Esophagus squamous epithelium (tissue), 5 donors: ENCODE measurements at places on chromosomes 6 and 20.

- DNase-seq: no peak
Observed at GRCh38 chr6:53441761-53442160, 93.0 kb upstream of the ELOVL5 start.

DNA sequence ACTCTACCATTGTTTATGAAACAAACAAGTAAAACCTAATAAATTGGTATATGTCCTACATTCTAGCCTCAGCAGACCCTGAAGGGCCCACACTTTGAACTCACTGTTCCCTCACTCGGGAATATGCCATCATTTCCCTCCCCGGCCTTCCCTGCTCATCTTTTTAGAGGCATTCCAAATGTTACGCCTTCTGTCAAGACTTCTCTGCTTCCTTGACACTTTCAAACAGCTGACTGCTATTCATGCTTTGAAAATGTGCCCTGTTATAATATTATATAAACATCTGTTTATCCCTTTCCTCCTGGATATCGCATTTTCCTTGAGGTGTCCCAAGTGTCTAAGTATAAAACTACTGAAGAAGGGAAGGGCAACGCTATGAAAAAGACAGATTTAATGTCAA is 249.5 kb upstream of the THEMIS start:
- no peak for DNase-seq

- DNase-seq: no peak
Observed at GRCh38 chr6:165676435-165677068, 13.5 kb upstream of the PDE10A start.

DNA sequence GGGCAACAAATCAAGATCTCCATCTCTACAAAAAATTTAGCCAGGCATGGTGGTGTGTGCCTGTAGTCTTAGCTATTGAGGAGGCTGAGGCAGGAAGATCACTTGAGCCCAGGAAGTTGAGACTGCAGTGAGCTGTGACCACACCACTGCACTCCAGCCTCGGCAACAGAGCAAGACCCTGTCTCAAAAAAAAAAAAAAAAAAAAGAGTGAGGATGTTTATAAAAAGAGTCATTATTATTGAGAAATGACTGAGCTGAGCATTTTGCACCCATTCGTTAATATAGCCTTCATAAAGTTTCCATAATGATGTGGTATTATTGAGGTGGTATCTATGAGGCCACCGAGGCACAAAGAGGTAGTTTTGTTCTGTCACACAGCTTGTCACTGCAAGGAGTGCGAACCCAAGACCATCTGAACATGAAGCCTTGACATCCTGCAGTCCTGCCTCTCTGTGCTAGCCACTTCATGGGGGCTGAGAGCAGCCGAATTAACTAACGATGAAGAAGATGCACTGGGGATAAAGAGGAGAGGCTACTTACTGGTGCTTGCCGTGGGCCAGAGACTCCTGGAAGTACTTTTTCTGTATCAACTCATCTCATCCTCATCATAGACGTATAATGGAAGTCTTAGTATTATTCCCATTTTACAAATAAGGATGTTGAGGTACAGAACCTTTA is 175.5 kb downstream of the BCAS1 start:
- DNase-seq: no peak

GRCh38 chr20:45059022-45059728 is 41.8 kb downstream of the KCNS1 start:
- no peak for DNase-seq

GRCh38 chr20:63686492-63687321 is 9.7 kb upstream of the TNFRSF6B start:
- DNase-seq: no peak

DNA sequence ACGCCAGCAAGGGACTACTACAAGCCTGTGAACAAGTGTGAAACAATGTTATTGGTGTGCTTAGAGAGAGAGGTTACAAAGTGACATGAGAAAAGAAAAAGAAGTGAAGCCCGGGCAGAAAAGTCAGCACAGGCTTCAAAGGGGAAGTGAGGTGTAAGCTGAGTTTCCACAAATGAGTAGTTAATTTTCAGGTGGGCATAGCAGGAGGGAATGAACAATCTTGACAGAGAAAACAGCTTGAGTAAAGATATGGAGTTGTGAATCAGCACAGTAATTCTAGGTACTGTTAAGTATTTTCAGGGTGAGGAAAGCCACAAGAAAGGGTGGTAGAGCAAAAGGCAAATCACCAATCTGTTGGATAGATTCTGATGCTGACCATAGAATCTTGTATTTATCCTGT is 4.3 kb downstream of the KCNQ5 start:
- no peak for DNase-seq

DNA sequence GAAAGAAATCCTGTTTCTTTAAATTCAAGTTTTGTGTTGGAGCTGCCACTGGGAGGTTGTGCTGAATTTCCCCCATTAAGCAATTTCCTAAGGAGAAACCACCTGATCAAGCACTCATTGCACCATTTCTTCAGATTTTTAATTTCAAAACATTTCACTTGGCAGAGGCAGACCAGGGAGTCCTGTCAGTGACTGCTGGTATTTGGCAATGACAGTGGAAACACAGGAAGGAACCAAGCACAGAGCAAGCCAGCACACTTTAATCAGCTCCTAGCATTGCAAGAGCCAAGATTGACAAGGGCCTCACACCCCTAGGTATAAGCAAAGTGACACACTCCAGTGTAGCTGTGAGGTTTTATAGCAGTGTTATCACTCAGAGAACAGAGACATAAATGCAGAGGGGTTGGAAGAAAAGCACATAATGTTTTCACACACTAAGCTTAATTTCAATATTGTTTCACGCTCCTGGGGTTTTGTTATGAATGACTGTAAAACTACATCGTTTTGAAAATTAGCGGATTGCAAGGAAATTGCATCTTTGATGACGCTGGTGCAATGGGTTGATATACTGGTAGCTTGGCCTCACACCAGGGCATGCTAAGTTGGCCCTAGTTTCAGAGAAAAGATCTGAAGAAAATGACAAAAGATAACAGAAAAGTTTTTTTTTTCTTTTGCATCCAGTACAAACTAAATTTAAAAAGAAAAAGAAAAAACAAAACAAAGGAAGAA is 768.4 kb downstream of the TFAP2A start:
- DNase-seq: no peak

DNA sequence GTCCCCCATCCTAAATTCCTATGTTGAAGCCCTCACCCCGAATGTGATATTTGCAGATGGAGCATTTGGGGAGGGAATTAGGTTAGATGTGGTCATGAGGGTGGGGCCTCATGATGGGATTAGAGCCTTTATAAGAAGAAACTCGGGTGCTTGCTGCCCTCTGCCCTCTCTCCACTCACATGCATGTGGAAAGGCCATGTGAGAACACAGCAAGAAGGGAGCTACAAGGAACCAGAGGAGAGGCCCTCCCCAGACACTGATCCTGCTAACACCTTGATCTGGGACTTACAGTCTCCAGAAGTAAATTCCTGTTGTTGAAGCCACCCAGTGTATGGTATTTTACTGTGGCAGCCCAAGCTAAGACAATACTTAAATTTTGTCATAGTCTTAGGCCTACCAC is 69.6 kb upstream of the TULP1 start:
- DNase-seq: no peak

- DNase-seq: no peak
Observed at GRCh38 chr6:144729502-144729901, 444.4 kb downstream of the UTRN start.

DNA sequence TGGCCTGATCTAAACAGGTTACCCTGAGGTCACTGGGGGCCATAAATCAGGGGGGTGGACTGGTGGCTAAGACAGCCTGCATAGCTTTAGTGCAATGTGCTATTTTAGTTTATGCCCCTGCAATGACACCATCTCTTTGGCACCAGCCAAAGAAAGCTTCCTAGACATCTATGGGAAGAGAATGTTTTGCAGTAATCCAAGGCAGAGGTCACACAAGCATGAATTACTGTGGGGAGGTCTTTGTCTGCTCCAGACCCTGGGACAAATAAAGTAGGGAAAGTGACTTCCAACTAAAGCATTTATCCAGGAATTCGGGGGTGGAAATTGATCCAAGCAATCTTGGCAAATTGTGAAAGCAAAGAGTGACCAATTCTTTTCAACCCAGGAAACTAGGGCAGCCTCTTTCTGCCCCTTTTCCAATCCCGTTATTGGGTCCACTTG is 5.3 kb downstream of the RIPOR2 start:
- DNase-seq: no peak

DNA sequence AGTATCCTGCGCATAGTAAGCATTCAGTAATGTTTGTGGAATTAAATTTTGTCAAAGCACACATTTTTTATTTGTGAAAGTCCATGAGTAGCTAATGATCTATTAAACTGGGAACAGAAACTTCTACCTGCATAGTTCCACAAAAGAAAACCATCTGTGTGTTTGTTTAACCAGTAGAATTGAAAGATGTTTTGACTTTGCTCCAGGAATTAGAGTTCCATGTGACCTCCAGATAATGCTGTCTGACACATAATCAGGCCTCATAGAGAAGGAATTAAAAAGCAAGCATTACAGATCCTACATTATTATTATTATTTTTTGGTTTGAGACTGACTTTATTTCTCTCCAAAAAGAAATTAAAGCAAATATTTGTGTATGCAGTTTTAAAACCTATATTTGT is 126.5 kb downstream of the PACRG start:
- no peak for DNase-seq

GRCh38 chr6:77292564-77293546 is 170.4 kb downstream of the HTR1B start:
- DNase-seq: no peak

GRCh38 chr6:109164331-109164730 is 69.0 kb downstream of the CEP57L1 start:
- DNase-seq: no peak

GRCh38 chr6:23137611-23138010 is 568.2 kb downstream of the HDGFL1 start:
- no peak for DNase-seq

- no peak for DNase-seq
Observed at GRCh38 chr6:17714879-17715851, 8.4 kb upstream of the NUP153 start.

DNA sequence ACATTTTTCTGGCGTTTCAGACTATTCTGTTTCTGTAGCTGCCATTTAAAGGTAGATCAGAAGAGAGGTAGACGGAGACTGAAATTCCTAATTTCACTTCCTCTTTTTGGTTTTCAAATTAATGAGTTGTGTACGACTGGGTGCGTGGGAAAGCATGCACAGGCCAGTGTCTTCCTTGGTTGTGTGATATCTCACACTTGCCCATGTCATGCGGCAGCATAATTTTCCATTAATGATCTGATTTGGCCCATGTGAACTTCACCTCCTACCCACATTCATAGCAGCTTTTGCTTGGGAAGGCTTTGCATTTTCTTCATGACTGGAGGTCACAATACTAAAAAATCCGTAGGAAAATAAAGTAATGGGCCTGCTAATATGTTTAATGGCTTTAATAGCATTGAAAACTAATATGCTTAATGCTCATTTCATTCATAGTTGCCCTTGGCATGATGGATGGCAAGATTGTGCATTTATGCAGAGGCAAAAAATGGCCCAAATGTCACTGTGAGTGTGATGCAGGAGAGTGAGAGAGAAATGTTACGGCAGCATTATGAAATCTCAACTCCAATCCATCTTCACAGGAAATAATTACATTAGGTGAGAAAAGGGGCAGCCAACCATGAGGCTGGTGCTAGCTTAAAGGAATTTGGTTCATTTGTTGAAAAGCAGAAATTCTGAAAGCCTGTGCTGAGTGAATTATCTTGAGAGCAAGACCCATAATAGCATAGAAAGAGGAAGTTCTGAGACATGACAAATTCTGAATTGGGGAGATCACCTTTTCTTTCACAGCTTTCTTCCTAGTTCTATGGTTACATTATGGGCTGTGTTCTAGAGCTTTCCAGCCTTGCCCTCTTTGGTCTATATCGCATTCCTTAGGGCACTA is 69.0 kb upstream of the UST start:
- no peak for DNase-seq

DNA sequence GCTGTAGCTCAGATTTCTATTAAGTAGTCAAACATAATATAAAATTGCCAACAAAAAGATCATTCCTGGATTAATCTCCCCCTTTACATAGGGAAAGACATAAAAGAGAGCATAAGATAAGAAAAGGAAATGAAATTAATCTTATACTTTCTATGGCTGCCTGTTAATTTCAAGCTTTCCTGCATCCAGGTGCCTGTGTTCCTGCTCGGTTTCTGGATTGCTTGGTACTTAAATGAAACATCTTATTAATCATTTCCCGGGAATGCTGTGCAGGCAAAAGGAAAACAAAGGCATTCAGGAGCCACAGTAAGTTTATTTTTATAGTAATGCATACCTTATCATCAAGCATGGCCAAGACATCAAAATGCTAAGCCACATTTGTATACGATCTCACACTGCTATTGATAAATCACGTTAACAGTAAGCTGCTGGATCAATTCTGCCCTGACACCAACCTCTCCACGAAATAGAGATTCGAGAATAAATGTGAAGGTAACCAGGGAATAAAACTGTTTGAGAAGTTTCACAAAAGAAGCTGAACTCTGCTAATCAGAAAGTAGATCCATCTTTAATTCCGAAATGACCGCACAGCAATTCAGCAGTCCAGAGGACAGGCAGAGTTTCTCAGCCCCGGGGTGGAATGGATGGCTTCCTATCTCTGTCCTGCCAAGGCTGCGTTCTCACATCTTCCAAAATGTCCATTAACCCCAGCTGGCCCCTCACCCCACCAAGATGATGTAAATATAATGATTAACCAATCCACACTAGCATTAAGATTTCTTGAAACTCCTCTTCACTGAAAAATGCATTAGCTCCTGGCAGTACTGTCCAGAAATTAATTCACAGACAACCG is 32.6 kb upstream of the APCDD1L start:
- no peak for DNase-seq

- DNase-seq: no peak
Observed at GRCh38 chr6:142356201-142356883, 54.5 kb downstream of the ADGRG6 start.

GRCh38 chr20:49656304-49656703 is 57.4 kb downstream of the B4GALT5 start:
- DNase-seq: no peak

- DNase-seq: no peak
Observed at GRCh38 chr20:23094927-23095326, 8.8 kb upstream of the CD93 start.

DNA sequence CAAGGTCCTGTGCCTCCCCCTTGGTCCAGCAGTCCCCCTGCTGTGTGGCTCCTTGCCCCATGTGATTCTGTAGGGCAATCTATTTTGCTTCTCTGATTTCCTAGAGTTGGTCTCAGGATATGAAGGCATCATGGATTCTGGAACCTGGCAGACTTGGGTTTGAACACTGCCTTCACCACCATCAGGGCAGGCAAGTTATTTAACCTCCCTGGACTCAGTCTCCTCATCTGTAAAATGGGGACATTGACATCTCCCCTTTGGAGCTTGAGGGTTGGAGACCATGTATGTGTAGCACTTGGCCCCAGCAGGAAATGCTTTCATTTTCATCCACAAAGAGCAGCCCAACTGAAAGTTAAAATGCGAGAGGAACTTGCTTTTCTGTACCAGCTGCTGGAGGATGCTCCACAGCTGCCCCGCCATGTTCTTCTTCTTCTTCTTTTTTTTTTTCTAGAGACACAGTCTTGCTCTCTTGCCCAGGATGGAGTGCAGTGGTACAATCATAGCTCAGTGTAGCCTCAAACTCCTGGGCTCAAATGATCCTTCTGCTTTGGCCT is 6.7 kb downstream of the TOX2 start:
- DNase-seq: no peak

- no peak for DNase-seq
Observed at GRCh38 chr20:51450221-51450712, 92.3 kb downstream of the NFATC2 start.
